ENCODE measurements at places on chromosomes 6 and 20. TPM values are rescaled to one million over a fixed set of nuclear protein-coding genes. Genes with fewer than 3 reads are reported as not detected.

The ETV7 gene
- 2.4 TPM for total RNA-seq

The HLA-DQB1 gene
- 3.7 TPM for total RNA-seq

The ENPP1 gene
- total RNA-seq = 7.1 TPM

The NKAIN2 gene
- total RNA-seq = not detected

The TOX2 gene
- not detected for total RNA-seq

The LTA gene
- total RNA-seq = not detected

The NRN1 gene
- total RNA-seq = 1.0 TPM

The PRDM1 gene
- 11.4 TPM for total RNA-seq

The RAD21L1 gene
- total RNA-seq = 0.34 TPM

The TENT5A gene
- total RNA-seq = 17.8 TPM

The SLC17A9 gene
- 12.4 TPM for total RNA-seq

The CCN2 gene
- total RNA-seq = 1,253 TPM

The COL12A1 gene
- total RNA-seq = 106 TPM

The CD24 gene
- 95.1 TPM for total RNA-seq

DNA sequence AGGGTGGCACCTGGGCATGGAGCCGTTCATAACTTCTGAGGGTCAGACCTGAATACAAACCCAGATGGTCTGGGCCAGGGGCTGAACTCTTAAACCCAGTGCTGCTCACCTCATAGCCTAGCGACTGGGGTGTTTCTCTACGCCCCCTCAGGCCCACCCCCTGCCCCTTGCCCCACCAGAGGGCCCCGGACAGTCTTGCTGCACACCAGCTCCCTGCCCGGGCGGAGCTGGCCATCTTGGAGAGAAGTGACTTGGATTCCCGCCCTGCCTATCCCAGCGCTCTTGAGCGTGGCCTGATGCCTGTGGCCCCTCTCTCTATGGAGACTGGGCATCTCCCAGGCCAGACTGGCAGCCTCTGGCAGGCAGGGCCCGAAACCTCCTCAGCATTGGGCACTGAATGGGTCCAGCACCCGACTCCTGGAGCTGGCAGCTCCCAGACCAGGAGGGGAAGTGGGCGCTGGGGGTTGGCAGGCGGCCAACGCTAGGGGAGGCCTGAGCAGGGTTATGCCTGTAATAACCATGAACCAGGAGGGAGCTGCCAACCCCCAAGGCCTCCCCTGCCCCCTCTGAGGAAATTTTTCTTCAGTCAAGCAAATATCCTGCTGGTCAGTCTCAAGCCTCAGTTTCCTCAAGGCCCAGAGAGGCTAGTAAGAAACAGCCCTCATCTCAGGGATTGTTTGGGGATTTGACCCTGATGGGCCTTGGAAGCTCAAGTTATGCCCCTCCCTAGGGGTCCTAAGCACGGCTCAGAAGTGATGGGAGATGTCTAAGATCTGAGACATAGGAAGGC lies 169.5 kb downstream of the VEGFA start:
- no peaks in the 10 kb centered on the region for H3K27me3 ChIP-seq
- DNase-seq = no peak
- H3K36me3 ChIP-seq = no peaks in the 10 kb centered on the region
- no peaks in the 10 kb centered on the region for H3K4me1 ChIP-seq

- H3K4me1 ChIP-seq = peaks cover 6% of the 10 kb centered on the region
- peak; percentile 51 for DNase-seq
- no peaks in the 10 kb centered on the region for H3K36me3 ChIP-seq
- peak overlapping the region; percentile 62 for H3K4me3 ChIP-seq
- peak overlapping the region; percentile 7 for H3K27ac ChIP-seq
Observed at GRCh38 chr20:36153736-36154699, 522 bp upstream of the EPB41L1 start.

- H3K4me1 ChIP-seq = peaks cover 24% of the 10 kb centered on the region
- no peak for DNase-seq
- no peak overlapping the region for H3K27ac ChIP-seq
- no peak overlapping the region for H3K4me3 ChIP-seq
- H3K36me3 ChIP-seq = no peaks in the 10 kb centered on the region
Observed at GRCh38 chr6:15401769-15402250, 155.9 kb downstream of the JARID2 start.

GRCh38 chr20:39004508-39004907 lies 42.4 kb downstream of the DHX35 start:
- peaks cover 35% of the 10 kb centered on the region for H3K36me3 ChIP-seq
- DNase-seq = no peak
- no peak overlapping the region for H3K4me3 ChIP-seq
- no peak overlapping the region for H3K27ac ChIP-seq
- H3K4me1 ChIP-seq = no peaks in the 10 kb centered on the region

- H3K27me3 ChIP-seq = no peaks in the 10 kb centered on the region
- DNase-seq = no peak
- no peaks in the 10 kb centered on the region for H3K36me3 ChIP-seq
- H3K4me1 ChIP-seq = no peaks in the 10 kb centered on the region
Observed at GRCh38 chr6:18577491-18577890, 190.3 kb downstream of the RNF144B start.

GRCh38 chr6:2149361-2150006 lies 95.9 kb downstream of the GMDS start:
- no peaks in the 10 kb centered on the region for H3K27me3 ChIP-seq
- no peak for DNase-seq
- no peak overlapping the region for H3K4me3 ChIP-seq
- no peaks in the 10 kb centered on the region for H3K36me3 ChIP-seq
- H3K4me1 ChIP-seq = no peaks in the 10 kb centered on the region

DNA sequence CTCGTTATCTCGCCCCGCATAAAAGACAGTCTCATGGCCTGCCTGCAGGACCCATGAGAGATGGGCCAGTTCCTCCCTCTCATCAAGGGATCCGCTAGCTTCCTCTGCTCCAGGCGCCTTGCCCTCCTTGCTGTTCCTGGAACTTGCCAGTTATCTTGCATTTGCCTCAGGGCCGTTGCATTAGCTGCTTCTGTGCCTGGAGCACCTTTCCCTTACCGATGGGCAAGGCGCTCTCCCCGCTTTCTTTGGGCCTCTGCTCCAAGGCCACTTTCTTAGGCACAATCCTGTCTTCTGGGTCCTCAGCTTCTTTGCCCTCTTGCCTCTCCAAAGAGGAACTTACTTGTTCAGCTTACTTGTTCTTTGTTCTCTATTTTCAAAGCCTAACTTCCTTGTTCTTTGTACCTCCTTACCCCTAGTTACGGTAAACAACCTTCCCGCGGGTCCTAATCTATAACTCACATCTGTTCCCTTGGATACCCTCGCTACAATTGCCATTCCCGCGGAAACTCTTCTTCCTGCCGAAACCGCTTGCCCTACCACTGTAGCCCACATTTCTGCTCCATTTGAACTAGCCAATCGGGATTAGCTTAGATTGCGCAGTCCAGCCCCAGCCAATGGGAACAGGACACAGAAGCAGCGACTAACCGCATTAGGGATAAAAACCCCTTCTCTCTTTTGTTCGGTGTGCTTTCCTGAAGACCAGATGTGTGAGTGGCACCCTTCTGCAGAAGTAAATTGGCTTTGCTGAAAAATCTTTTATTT lies 887 bp upstream of the NSFL1C start:
- no peak overlapping the region for H3K4me3 ChIP-seq
- no peak for DNase-seq
- H3K4me1 ChIP-seq = peaks cover 33% of the 10 kb centered on the region
- no peak overlapping the region for H3K27ac ChIP-seq
- H3K27me3 ChIP-seq = no peaks in the 10 kb centered on the region
- peaks cover 11% of the 10 kb centered on the region for H3K36me3 ChIP-seq

DNA sequence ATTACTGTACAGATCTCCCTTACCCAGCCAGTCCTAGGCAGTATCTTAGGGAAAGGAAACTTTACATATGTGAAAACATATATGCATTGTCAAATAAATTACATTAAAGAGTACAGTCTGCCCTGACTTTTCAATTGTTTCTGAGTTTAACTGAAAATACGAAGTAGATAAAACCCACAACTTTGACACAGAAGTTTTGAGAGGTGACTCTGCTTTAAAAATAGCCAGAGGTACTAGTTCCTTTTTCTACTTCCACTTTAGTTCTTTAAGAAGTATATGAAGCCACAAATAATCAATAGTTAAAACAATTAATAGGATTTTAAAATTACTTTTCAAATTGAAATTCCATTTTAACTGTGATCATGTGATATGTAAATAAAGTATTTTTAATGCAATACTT lies 62.9 kb downstream of the BMP5 start:
- H3K27me3 ChIP-seq = no peaks in the 10 kb centered on the region
- no peaks in the 10 kb centered on the region for H3K36me3 ChIP-seq
- no peak overlapping the region for H3K27ac ChIP-seq
- H3K4me1 ChIP-seq = no peaks in the 10 kb centered on the region
- DNase-seq = no peak
- H3K4me3 ChIP-seq = no peak overlapping the region

DNA sequence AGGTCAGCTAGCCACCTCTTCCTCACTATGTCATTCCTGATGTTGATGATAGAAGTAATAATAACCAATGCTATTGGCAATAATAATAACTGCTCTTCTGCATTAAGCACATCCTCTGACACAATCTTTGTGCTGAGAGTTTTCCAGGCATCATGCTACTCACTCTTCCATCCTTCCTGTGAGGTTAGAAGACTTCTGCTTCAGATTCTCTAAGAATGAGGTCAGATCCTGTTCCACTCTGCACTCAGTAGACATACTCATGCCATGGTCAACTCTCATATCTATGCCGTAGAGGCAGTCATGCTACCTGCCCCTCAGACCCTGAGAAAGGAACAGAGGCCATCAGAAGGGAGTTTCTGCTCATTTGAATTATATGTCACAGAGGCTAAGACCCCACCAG lies 98.1 kb upstream of the TOP1 start:
- DNase-seq = peak; percentile 6
- H3K27me3 ChIP-seq = no peaks in the 10 kb centered on the region
- H3K36me3 ChIP-seq = no peaks in the 10 kb centered on the region

DNA sequence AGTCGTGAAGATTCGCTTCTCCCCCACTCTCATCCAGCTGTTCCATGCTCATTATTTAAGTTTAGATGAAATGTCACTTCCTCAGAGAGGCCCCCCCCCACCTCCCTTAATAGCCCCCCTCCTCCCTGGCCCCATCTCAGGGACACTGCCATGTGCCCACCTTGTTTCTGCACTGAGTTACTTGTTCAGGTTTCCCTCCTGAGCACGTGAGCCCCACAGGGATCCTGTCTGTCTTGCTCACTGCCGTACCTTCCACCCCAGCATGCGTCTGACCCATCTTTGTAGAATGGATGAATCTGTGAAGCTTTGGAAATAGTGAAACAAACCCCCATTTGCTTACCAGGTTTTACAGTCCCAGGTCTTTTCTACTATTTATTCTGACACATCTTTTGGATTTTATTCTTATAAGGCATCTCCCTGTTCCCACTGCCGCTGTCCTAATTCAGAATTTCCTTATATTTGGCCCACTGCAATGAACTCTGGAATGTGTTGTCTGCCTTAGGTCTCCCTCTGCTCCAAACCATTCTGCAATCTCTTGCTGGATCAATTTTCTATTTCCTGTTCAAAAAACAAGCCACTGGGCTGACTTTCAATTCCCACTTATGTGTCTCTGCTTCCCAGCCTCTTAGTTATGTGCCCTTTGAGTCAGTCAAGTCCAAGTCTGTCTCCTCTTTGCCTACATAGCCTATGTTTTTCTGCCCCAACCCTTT lies 136.5 kb upstream of the ECI2 start:
- DNase-seq = peak; percentile 18
- H3K4me3 ChIP-seq = no peak overlapping the region
- H3K4me1 ChIP-seq = peaks cover 9% of the 10 kb centered on the region
- no peaks in the 10 kb centered on the region for H3K36me3 ChIP-seq
- no peak overlapping the region for H3K27ac ChIP-seq
- peaks cover 4% of the 10 kb centered on the region for H3K27me3 ChIP-seq

DNA sequence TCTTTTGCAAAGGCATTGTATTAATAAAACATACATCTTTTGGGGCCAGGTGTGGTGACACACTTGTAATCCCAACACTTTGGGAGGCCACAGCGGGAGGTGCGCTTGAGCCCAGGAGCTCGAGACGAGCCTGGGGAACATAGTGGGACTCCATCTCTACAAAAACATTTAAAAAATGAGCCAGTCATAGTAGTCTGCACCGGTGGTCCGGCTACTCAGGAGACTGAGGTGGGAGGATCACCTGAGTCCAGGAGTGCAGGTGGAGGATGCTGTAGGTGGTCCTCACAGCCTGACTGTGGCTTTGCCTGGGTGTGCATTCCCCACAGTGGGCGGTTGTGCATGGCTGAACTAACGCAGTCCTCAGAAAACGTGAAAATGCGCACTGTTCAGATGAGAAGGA lies 162.5 kb downstream of the DLL1 start:
- H3K27me3 ChIP-seq = no peaks in the 10 kb centered on the region
- DNase-seq = no peak
- no peaks in the 10 kb centered on the region for H3K36me3 ChIP-seq
- no peak overlapping the region for H3K27ac ChIP-seq

DNA sequence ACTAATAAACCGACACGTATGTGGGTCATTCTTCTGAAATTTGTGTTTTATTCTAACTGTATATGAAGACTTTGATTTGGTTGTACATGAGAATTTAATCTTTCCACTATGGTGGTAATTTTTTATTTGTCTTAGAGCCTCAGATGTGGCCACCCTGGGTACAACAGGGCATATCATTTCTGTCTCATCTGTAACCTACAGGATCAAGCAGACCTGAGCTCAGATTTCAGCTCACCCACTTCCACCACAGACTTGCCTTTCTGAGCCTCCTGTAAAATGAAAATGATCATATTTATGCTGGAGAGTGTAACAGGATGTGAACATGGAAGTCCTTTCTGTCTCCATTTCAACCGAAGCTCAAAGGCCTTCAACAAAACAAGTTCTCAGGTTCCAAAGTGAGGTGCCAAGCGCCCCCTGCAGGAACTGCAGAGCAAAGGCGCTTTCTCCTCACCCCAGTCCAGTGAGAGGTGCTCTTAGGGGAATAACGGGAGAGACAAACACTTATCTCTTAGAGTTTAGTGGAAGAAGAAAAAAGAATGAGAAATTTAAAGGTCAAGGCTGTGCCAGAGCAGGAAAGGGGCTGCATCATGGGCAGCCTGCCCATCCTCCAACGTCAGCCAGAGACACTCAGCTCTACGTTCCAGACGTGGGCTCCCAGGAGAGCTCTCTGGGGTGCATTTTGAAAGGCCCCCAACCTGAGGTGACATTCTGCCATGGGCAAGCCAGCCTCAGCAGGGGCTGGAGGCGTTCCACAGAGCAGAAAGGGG lies 23.0 kb upstream of the CD24 start:
- no peaks in the 10 kb centered on the region for H3K36me3 ChIP-seq
- H3K4me3 ChIP-seq = no peak overlapping the region
- DNase-seq = peak; percentile 16

GRCh38 chr6:164345327-164345726 lies 930.8 kb downstream of the QKI start:
- H3K36me3 ChIP-seq = no peaks in the 10 kb centered on the region
- H3K27me3 ChIP-seq = no peaks in the 10 kb centered on the region
- H3K27ac ChIP-seq = no peak overlapping the region
- no peak for DNase-seq
- no peaks in the 10 kb centered on the region for H3K4me1 ChIP-seq

- no peaks in the 10 kb centered on the region for H3K27me3 ChIP-seq
- H3K4me1 ChIP-seq = peaks cover 6% of the 10 kb centered on the region
- H3K4me3 ChIP-seq = no peak overlapping the region
- peaks cover 17% of the 10 kb centered on the region for H3K36me3 ChIP-seq
- DNase-seq = no peak
Observed at GRCh38 chr20:36823121-36823520, 49.6 kb upstream of the DSN1 start.

GRCh38 chr6:75516757-75517156 lies 23.2 kb upstream of the FILIP1 start:
- H3K27ac ChIP-seq = no peak overlapping the region
- H3K4me3 ChIP-seq = no peak overlapping the region
- H3K36me3 ChIP-seq = no peaks in the 10 kb centered on the region
- DNase-seq = no peak
- peaks cover 6% of the 10 kb centered on the region for H3K27me3 ChIP-seq

GRCh38 chr6:23415819-23416427 lies 710.1 kb upstream of the NRSN1 start:
- no peak overlapping the region for H3K4me3 ChIP-seq
- no peak overlapping the region for H3K27ac ChIP-seq
- H3K4me1 ChIP-seq = peaks cover 8% of the 10 kb centered on the region
